ENCODE measurements at places on chromosomes 6 and 20. TPM values are rescaled to one million over a fixed set of nuclear protein-coding genes. Genes with fewer than 3 reads are reported as not detected.

Gene DEFB124
- total RNA-seq = not detected

Gene XKR7
- not detected for total RNA-seq

Gene CTCFL
- not detected for total RNA-seq

Gene TMEM244
- not detected for total RNA-seq

Gene ADIG
- total RNA-seq = not detected

Gene SSTR4
- not detected for total RNA-seq

Gene DBNDD2
- total RNA-seq = 57.0 TPM

Gene SLC32A1
- total RNA-seq = not detected

Data from vagina (tissue), 2 donors.